Activated T-helper 2 cell treated with anti-CD3 and anti-CD28 coated beads, Interferon-gamma antibody, Interleukin-2, Interleukin-4, amounts not matched to agents 10 μg/mL and 5 μg/mL and 100 μg/mL, durations not matched to agents 14 hours and 24 hours and 36 hours (primary cell): ENCODE measurements at places on chromosomes 4 and X.

GRCh38 chrX:152641996-152642395 is 4.3 kb downstream of the GABRQ start:
- DNase-seq = no peak

- no peak for DNase-seq
Observed at GRCh38 chr4:31349907-31350306, 629.7 kb downstream of the PCDH7 start.

DNA sequence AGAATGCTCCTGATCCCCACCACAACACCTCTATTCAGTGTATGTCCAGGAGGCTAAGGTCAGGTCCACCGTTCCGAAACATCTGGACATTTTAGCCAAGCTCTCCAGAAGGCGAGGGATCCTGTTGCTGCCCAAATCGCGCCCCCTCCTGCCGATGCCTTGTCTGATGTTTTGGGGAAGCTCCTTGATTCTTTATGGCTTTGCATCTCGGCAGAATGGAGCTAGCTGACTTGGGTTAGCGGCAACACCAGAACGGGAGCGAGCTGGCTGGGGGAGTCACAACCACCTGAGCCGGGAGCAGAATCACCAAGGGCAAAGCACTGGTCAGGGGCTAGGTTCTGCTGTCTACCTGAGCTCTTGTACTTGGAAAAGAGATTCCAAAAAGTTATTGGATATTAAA is 6.6 kb upstream of the POU3F4 start:
- DNase-seq = no peak

DNA sequence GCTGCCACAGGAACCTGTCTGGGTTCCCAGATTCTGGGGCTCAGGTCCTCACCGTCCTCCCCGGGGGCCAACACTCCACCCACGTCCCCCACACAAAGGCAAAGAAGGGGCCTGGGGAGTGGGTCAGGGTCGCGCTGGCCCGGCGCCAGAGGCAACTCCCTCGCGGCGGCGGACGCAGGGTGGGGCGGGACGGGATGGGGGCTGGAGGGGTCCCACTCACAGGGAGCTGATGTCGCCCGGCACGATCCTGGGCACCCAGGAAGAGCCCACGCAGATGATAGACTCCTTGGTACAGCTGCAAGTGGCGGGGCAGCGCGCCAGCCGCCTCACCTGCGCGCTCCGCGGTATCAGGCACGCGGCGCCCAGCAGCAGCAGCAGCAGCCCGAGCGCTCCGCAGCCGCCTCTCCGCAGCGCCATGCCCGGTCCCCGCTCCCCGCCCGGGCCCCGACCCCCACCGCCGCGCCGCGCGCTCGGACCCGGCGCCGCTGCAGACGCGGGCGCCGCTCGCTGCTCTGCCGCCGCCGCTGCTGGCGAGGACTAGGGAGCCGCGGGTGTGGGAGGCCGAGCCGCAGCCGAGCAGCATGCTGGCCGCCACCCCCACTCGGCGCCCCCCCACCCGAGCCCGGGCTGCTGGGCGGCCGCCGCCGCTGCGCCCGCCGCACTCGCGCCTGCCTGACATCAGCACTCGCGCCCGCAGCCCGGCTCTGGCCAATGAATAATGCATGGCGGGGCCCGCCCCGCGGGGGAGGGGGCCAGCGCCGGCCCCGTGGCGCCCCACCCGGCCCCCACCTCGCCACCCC is at the start of gene LGI2:
Gene LGI2 (minus strand): TSS at position 670 of the 800 bp plus-strand sequence. CDS start 253 bp downstream, at position 417.
- DNase-seq = no peak

GRCh38 chr4:48944252-48944651 is 37.7 kb upstream of the OCIAD2 start:
- no peak for DNase-seq

- DNase-seq = no peak
Observed at GRCh38 chr4:26233350-26233749, 87.5 kb upstream of the RBPJ start.

DNA sequence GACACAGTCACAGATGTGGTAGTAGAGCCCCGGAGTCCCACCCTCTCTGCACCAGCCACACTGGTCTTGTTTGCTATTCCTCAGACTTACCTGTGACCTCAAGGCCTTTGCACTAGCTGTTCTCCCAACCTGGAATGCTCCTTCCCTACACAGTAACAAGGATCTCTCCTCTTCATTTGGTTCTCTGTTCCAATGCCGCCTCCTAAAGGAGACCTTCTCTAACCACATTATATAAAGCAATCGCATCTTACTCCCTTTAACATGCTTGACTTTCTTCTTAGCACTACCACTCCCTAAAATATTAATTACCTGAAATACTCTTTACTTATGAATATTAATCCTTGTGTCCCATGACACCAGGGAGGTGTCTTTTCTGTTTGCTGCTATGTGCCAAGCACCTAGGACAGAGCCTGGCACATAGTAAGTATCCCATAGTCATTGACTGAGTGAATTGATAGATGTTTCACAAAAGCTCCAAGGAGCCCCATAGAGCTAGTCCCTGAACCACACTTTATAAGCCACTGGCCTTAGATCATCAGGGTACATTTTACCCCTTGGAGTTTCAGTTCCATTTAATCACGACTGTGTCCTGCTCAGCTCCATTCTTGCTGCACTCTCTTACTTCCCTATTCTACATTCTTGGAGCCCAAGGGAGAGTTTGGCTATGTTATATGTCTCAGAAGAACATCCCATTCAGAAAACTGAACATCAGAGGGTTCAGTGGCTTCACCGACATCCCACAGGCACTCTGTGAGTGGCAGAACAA is 312.7 kb downstream of the RAB28 start:
- DNase-seq = no peak

DNA sequence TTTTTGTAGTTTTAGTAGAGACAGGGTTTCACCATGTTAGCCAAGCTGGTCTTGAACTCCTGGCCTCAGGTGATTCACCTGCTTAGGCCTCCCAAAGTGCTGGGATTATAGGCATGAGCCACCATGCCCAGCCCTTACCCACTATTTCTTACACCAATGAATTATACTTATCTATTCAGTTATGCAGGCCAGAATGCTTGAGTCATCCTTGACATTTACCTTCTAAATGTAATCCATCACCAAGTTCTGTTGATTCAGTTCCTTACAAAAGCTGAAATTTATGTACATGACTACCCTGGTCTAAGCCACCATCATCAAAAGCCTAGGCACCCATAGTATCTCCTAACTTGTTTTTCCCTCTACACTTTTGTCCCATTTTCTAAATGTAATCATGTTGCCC is 585.7 kb downstream of the IL15 start:
- DNase-seq = no peak

GRCh38 chrX:150196285-150196684 is 166.8 kb upstream of the MAMLD1 start:
- no peak for DNase-seq

DNA sequence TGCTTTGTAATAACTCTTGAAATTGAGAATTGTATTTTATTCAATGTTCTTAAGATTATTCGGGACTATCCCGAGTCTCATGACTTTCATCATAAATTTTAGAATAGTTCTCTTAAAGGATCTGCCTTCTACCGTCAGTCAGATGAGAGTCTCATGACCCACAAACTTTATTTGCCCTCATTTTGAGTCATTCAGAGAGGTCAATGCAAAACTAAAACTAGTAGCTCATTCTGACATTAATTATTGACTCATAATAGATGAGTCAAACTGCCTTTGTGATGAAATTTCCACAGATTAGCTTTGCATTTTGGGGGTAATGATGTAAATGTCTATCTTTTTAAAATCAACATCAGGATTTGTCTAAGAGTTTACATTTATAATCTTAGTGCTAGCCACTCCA is 1527.3 kb downstream of the TECRL start:
- DNase-seq = no peak

- no peak for DNase-seq
Observed at GRCh38 chr4:6268650-6269615, 717 bp upstream of the WFS1 start.

DNA sequence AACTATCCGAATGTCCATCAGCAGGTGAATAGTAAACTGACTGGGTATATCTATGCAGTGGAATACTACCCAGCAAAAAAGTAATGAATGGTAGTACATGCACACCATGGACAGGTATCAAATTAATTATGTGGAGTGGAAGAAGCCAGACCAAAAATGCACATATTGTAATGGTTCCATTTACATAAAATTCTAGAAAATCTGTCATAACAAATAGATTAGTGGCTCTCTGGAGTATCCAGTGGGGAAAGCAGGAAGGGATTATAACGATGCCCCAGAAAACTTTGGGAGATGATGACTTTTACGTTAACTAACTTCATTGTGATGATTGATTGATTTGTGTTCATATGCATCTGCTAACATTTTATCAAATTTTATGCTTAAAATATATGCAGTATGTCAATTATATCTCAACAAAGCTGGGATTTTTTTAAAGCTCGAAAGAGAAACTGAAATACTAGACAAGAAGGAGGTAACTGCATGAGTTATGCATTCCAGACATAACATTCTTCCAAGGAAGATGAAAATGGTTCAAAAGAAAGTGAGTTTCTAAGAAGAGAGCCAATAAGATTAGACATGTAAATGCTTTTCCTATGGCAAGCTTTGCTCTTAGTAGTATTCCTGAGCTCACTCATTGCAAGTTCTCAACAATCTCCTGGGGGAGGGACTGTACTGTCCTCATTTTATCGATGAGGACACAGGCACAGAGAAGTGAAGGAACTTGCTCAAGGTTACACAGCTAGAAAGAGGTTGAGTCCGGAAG is 58.6 kb upstream of the MSX1 start:
- no peak for DNase-seq

DNA sequence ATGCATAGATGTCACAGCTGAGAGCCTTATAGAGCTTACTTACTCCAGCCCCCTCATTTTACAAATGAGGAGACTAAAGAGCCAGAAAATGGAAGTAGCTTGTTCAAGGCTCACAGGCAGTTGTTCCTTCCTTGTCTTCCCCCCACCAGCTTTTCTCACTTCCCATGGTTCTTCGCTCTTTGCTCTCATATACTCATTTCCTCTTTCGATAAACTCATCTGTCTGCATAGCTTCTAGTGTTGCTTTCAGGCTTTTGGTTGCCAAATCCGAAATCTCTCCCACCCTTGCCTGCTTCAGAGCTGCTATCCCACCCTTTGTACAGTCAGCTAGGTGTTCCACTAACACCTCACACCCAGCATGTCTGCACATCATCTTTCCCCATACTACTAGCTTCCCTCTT is 25.0 kb upstream of the GJB1 start:
- DNase-seq = no peak
